ENCODE measurements at places on chromosomes 13 and 19.

GRCh38 chr13:105773241-105773640, 762.2 kb downstream of the EFNB2 start:
- no peak for DNase-seq

DNA sequence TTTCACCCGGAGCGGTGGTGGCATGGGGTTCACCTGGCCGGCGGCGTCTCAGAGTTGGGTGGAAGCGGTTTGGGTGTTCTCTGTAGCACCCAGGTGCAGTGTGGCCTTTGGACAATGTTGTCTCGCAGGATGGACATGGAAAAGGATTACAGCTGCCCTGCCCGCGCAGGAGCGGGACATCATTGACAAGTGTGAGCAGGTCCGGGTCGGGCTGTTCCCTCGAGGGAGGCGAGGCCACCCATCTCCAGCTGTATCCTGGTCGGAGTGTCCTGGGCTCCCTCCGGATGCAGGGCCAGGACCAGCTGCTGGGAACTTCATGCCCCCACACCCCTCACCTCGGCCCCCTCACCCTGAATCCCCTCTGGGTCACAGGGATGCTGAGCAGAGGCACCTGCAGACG, 7.8 kb upstream of the ZNF14 start:
- no peak for DNase-seq

DNA sequence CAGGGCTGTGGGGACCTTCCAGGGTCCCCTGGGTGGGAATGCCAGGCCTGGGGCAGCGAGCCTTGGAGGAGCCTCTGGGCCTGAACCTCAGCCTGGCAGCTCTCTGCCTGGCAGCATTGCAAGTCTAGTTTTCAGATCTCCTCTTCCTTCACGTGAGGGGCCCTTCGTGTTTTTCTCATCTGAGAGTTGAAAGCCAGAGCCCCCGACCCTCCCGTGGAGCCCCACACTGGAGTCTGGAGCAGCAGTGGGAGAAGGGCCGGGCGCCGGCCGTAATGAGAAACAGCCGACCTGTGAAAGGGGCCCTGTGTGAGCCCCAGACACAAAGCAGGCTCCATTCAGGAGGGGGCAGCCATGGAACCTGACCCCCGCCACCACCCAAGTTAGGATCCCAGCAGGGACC, 19.3 kb downstream of the TMED1 start:
- DNase-seq, result no peak

- no peak for DNase-seq
Observed at GRCh38 chr13:105547851-105548250, 987.6 kb downstream of the EFNB2 start.

DNA sequence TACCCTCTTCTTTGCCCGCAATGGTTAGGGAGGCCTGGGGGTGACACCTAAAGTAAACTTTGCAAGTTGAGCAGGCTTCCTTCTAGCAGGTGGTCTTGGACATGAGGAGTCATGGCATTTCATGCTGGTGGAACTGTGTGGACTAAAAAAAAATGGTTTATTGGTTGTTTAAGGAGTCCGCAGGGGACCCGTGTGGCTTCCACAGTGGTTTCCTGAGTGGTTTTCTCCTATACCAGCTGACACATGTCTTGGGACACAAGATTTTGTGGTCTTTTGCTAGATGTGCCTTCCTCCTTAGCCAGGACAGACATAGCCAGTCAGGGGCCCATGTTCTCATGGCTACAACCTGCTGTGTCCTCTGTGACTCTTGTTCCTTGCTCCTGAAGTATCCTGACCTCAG, 1.5 kb downstream of the ZNF543 start:
- DNase-seq, result no peak

- peak; percentile 56 for DNase-seq
Observed at GRCh38 chr19:54257116-54257480, at the start of gene LILRB5. Gene LILRB5, minus strand, starts transcription at chr19:54257273. Its CDS starts 80 bp downstream, at chr19:54257193.

DNA sequence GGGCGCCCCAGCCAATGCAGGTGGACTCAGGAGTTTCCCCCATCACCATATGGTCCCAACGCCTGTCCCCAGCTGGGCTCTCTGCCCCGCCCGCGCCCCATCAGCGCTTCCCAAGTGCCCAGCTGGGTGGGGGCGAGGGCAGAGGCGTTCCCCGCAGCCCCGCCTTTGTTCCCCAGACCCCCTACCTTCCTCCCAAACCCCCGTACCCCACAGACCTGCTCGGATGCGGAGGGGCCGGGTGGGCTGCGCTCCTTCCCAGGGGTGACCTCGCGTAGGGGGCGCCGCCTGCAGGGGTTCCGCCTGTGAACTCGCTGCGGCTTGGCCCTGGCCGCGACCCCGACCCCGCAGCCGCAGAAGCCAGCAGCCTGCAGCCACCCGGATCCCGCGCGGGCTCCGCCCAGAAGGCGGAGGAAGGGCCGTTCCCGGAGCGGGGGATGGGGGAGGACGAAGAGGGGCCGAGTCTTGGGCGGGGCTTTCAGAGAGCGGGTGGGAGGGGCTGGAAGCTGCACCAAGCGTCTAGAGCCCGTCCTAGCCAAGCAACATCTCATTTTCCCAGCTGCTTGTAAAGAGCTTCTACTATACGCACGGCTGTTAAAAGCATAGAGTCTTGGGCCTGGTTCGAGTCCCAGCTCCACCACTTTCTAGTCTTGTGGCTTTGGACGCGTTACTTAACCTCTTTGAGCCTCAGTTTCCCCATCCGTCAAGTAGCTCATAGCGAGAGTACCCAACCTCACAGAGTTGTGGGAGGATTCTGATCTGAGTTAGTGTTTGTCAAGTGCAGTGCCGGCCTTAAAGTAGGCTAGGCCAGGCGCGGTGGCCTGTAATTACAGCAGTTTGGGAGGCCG, at the start of gene RAB3D:
RAB3D (minus strand) TSS at position 404 of the 845 bp plus-strand sequence. CDS start 2,258 bp downstream, outside the sequence.
- DNase-seq, result peak; percentile 95

- no peak for DNase-seq
Observed at GRCh38 chr13:76512721-76513145, 373.5 kb downstream of the KCTD12 start.

GRCh38 chr13:98429081-98429480, 147.8 kb downstream of the STK24 start:
- no peak for DNase-seq

DNA sequence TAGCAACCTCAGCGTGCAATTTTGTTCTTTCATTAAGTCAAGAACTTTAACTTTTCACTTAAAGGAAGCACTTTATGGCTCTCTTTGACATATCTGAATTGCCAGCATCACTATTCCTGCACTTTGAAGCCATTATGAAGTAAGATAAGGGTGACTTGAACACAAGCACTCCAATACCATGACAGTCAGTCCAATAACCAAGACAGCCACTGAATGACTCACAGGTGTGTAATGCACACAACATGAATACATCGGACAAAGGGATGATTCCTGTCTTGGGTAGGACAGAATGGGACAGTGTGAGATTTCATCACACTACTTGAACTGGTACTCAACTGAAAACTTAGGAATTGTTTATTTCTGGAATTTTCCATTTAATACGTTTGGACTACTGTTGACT, 233.7 kb upstream of the IPO5 start:
- DNase-seq, result no peak
